ENCODE measurements at places on chromosomes 1 and 21. TPM values are rescaled to one million over a fixed set of nuclear protein-coding genes. Genes with fewer than 3 reads are reported as not detected.

- no peak for DNase-seq
- H3K4me1 ChIP-seq = no peaks in the 10 kb centered on the region
These were observed 24.1 kb upstream of the ARHGEF11 start for GRCh38 chr1:157069601-157070000.

- no peaks in the 10 kb centered on the region for H3K36me3 ChIP-seq
- DNase-seq = no peak
- H3K4me1 ChIP-seq = no peaks in the 10 kb centered on the region
- H3K4me3 ChIP-seq = no peak overlapping the region
These were observed 199.3 kb upstream of the GRIK3 start for GRCh38 chr1:37233606-37234005.

DNA sequence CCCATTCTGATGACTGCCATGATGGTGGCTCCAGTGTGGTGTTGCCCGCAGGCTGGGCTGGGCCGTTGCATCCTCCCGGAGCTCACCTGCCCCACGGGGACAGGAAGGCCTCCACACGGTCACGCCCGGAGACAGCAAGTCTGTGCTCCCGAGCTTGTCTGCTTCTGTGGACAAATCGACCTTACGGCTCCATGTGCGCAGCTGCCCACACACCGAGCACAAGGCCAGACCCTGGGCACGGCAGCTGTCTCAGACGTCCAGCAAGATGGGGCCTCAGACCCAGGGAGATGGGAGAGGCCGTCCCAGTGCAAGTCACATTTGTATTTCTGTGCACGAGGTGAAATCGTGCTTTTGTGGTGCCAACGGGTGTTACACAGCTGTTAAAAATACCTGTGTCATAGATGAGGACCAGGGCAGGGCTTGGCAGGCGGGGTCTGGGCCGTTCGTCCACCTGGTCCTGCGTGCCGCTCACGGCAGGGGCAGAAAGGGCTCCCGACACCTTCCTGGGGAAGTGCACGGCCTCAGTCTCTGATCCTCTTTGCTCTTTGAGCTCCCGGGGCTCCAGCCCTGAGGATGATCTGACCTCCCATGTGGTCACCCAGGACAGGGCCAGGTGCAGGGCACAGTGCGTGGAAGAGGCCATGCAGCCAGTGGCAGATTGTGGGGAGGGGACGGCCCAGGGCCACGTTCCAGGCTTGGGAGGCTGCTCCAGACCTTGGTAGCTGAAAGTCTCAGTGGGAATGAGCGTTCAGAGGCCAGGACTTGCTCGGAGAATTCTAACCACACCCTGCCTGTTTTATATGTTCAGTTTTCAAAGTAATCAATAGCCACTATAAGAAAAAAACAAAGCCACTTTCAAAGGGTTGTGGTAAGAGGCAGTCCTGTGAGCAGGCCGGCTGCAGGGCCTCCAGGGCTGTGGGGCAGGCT is 13.5 kb downstream of the COL6A1 start:
- peaks cover 17% of the 10 kb centered on the region for H3K4me1 ChIP-seq
- H3K27ac ChIP-seq = no peak overlapping the region
- H3K36me3 ChIP-seq = no peaks in the 10 kb centered on the region
- DNase-seq = no peak
- H3K4me3 ChIP-seq = no peak overlapping the region

LY9 gene
- total RNA-seq = not detected

CEP170 gene
- 28.6 TPM for total RNA-seq

S100A5 gene
- not detected for total RNA-seq
